ENCODE measurements at places on chromosomes 1 and 21. TPM values are rescaled to one million over a fixed set of nuclear protein-coding genes. Genes with fewer than 3 reads are reported as not detected.

TMEM51 gene
- polyA plus RNA-seq: 19.5 TPM

DNA sequence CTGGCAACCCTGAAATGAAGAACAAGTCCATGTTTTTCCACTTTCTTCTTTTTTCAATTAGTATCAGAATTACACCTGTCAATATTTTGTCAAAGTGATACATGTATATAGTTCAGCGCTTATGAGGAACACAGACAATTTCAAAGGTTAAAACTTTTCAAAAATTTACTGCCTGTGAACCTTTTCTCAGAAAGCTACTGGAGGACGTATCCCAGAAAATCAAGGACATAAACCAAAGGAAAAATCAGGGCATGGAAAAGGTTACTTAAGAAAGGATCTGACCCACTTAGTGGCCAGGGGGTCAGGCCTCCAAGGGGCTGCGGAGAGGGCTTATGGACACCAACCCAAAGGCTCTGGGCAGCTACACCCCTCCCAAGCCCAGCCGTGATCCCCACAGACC, 81.1 kb upstream of the ACTRT2 start:
- no peak for DNase-seq

DNA sequence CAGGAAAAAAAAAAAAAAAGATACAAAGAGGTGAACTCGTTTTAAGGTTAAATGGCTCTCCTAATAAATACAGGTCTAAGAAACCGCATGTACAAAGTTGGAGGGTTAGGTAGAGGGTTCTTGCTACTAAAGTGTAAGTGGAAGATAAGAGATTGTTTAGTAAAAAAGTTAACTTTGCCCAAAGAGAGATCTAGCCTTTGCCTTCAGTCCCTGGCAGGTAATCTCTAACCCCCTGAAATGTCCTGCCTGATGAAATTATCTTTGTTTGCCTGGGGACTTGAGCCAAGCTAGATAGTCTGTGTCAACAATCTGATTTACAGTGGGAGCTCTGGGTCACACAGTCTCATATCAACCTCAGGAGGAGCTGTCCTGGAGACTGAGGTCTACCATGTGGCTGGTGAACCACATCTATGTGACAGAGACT, 57.6 kb downstream of the TRIM33 start:
- DNase-seq: no peak

GJA8 gene
- not detected for polyA plus RNA-seq
